Ascending aorta (tissue), 2 donors: ENCODE measurements at places on chromosomes 5 and 9.

GRCh38 chr9:109519366-109519765 lies 21.3 kb upstream of the PTPN3 start:
- no peak for DNase-seq

- DNase-seq = no peak
These were observed 40.1 kb upstream of the TARS1 start for GRCh38 chr5:33400675-33401074.

GRCh38 chr9:128215491-128216409 lies 12.6 kb downstream of the DNM1 start:
- no peak for DNase-seq

- no peak for DNase-seq
These were observed 62.6 kb downstream of the PSMB7 start for GRCh38 chr9:124352616-124353015.

DNA sequence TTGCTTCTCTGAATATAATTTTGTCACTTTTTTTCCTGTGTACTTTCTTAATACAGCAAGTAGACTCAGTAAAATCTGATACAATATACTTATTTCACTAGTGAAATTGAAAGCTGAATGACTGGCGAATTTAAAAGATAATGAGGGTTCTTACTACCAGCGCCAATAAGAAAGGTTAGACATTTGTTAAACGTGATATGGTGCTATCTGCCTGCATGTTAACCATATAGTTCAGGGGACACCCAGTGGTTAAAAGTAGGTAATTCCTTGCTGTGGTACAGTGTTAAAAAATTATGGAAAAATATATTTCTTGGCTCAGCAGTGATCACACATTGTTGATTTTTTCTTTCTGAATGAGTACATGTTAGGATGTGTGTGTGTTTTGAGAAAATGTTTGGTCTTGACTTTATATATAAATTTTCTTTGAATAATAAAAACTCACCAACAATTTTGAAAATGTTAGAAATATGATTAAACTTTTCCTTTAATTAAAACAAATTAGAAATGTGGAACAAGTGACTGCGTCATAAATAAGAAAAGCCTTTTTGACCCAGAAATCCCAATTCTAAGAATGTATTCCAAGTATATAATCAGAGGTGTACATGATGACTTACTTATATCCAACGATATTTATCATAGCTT lies 25.8 kb downstream of the CAST start:
- no peak for DNase-seq

DNA sequence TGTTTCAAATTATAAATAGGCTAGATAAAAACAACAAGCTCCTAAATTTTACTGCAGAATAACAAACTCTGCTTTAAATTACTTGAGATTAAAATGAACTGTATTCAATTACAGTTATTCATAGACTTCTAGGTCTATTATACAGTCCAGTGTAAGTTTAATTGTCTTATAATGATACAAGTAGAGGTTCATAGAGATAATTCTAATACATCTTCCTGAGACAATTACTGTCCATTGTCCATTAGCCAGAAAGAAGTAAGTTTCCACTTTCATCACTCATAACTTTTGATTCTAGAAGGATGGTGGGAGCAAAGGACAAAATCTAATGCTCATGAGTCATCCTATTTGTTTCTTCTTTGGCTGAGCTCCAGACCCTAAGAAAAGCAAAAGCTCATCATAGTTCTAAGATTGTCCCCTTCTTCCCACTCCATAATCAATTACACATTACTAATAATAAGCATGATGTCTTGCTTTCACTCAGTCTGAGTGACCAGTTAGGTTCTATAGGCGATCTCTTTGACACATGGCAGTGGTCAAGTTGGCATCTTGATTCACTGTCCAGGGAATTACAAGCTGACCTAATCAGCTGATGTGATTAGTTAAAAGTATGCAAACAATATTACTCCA lies 502.5 kb upstream of the IZUMO3 start:
- no peak for DNase-seq

DNA sequence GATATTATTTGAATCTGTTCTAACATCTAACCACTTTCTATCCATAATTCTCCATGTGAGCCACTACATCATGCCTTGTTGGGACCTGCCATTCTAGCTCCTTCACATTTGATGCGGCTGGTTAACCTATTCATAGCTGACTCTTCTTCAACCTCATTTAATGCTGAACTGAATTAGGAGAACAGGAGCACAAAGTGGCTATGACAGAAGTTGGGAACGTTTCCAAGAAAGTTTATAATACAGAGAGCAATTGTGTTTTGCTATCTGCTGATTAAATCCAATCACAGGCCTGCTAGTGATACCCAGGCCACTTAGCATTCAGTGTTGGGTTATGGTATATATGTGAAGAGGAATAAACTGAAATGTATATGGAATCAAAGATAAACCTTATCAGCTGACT lies 440.3 kb downstream of the PTPRD start:
- no peak for DNase-seq

DNA sequence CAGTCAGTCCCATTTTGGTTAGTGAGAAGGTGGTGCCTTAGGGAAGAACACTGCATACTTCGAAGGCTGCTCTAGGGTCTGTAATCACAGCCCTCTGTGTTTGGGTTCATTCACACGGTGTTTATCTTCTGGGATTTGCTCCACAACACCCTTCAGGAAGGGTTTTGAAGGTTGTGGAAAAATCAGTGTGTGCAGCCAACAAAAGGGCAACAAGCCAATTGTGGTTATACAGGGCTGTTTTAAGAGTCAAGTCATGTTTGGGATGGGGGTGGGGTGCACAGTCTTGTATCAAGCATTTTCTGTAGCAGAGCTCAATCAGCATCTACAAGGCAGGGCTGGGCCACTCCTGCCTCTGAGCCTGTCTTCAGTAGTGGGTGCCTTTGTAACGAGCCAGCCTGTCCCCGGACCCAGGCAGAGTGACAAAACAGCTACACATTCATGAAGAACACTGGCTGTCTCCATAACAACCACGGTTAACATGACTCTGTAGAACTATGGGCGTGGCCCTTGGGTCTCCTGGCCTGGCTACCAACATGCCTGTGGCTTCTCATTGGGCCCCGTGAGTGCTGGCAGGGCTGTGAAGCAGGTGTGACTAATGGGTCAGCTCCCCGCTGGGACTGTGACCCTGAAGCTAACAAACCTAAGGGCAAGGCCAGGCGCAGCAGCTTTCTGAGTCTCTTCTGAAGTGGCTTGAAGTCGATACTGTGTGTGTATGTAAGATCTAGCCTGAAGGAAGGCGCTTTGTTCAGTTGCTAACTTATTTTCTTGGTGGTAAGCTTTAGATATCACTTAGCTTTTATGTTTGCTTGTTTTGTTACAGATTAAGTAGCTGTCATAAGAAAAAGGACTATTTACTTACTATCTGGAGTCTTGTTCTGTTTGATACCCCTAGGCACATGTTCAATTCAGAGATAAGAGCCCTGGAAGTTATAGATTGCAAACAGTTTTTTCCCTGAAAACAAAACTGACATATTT lies 27.9 kb upstream of the GOLM1 start:
- peak; percentile 12 for DNase-seq

DNA sequence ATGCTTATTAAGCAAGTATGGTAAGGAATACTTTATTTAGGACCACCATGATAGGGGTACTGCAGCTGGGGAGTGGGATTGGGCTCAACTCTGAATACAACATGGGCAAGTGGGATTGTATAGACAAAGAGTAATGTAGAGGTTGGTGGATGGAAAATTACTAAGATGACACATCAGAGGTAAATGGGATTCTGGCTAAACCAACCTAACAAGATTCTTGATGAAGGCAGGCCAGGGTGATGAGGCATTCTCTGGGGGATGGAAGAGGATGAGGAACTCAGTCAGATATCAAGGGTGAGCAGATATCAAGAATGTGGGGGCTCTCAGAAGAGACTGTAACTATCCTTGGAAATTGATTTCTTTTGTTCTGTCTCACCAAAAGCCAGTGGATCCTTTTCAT lies 107.2 kb downstream of the NMUR2 start:
- DNase-seq = no peak

DNA sequence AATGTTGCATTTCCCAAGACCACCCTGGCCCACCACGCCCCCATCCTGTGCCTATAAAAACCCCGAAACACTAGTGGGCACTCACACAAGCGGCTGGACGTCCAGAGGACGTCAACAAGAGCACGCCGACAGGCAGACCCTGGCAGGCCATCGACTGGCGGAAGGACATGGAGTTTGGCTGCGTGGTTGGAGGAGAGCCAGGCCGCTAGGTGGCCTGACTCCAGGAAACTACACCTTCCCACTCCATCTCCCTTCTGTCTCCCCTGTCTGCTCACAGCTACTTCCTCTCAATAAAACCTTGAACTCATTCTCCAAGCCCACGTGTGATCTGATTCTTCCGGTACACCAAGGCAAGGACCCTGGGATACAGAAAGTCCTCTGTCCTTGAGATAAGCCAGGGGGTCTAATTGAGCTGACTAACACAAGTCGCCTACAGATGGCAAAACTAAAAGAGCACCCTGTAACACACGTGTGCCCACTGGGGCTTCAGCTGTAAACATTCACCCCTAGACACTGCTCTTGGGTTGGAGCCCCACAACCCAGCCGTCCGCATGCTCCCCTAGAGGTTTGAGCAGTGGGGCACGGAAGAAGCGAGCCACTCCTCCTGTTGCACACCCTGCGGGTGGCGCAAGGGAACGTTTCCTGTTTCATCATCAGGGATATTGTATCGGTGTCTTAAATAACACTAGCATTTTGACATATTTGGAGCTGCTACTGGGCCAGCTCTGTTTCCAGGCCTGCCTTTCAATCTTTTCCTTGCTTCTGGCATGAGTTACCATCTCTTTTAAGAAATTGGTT lies 54.5 kb upstream of the TAF11L2 start:
- DNase-seq = no peak
